Astrocyte (in vitro differentiated cells and primary cell): ENCODE measurements at places on chromosomes 3 and 15.

- DNase-seq: no peak
Measured at GRCh38 chr3:81841540-81841939, 80.1 kb upstream of the GBE1 start.

DNA sequence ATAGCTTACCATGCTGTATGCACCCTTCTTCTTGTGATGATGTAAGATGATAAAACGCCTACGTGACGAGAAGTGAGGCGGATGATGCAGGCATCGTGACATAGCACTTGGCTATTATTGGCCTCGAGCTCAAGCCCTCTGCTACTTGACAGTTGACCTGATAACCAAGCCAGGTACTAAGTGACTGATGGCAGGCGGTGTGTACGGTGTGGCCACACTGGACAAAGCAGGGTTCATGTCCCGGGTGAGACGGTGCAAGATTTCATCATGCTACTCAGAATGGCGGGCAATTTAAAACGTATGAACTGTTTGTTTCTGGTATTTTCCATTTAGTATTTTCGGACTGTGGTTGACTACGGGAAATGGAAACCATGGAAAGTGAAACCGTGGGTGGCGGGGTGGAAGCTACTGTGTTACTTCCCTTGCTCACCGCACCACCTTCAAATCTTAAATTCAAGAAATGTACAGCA lies 57.7 kb downstream of the SLC12A8 start:
- no peak for DNase-seq

GRCh38 chr3:119781330-119782198 lies at the start of gene NR1I2:
NR1I2 (plus strand) TSS chr3:119782101.
- no peak for DNase-seq

- peak; percentile 39 for DNase-seq
Measured at GRCh38 chr3:52277071-52277964, 1.1 kb downstream of the WDR82 start.

DNA sequence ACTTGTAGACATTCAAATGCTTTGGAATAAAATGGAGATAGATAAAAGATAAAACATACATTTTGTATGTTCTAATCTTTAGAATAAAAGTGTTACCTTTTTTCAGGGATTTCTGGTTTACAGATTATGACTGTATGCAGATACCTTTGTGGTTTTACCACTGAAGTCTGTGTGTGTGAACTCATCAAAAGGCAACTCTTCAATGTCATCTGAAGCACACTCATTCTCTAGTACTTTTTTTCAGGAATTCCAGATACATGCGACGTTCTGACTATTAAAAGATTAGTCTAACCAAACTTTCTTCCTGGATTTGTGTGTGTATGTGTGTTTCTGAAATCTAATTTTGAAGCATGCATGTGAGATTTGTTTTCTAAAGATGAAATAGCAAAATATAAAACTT lies 188.6 kb downstream of the NLGN1 start:
- DNase-seq: peak; percentile 72

DNA sequence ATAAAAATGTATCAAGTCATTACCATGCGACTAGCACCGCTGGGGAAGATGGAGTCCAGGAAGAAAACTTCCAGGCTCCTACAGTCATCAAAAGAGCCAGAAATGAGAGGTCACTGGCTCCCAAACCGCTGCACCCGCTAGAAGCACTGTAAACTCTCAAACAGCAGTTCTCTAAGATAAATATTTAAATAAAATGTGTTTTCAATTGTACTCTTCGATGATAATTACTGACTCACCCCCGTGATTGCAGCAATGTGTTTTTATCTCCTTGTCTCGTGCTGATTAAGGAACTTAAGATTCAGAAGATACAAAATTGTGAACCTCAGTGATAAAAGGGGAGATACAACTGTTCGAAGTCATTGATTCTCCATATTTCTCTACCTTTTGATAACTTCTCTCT lies 45.8 kb upstream of the FOXP1 start:
- peak; percentile 44 for DNase-seq

GRCh38 chr3:124654470-124654845 lies 75.8 kb upstream of the UMPS start:
- no peak for DNase-seq

- no peak for DNase-seq
Measured at GRCh38 chr3:48137425-48137999, 50.7 kb downstream of the CDC25A start.

DNA sequence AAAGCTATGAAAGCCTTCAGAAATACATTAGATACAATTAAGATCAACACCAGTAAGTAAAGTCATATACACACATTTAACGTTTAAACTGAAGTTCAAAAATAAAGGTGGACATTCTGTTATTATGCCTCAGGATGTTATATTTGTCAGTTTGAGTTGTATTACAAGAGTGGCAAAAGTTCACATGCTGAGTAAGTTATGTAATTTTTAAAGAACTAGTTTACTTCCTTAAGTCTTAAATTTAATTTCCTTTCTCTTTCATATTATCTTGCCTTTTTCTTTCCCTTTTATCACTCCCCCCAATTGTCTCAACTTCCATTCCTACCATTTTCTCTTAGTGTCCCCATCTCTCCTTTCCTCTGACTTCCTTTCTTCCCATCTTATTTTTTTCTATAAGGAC lies 4.9 kb upstream of the GPR87 start:
- no peak for DNase-seq

- DNase-seq: peak; percentile 30
Measured at GRCh38 chr15:89128320-89129122, 40.3 kb downstream of the ABHD2 start.

GRCh38 chr15:89964232-89964954 lies 36.7 kb upstream of the ZNF710 start:
- DNase-seq: no peak

- DNase-seq: no peak
Measured at GRCh38 chr3:101849714-101850245, 466 bp downstream of the NFKBIZ start.

DNA sequence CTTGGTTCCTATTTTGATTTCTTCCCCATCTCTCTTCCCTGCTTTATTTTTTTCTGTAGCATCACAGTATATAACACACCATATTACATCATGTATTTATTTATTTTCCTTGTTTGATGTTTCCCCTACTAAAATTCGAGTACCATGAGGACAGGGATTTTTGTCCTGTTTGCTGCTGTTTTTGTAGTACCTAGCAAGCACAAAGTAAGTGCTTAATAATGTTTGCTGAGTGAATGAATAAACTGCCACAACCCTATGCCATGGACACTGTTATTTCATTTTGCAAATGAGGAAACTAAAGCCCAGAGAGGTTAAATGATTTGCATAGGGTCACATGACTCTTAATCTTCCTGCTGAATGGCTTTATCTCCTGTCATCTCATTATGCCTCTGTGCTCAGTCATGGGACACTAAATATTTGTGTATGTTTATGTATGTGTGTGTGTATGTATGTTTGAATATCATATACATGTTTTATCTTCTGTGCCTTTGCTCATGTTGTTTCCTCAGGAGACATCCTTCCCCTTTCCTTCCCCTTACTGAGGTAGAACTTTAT lies 26.1 kb upstream of the MGA start:
- DNase-seq: no peak
